Lung (tissue), 17 donors: ENCODE measurements at places on chromosomes 5 and 9. TPM values are rescaled to one million over a fixed set of nuclear protein-coding genes. Genes with fewer than 3 reads are reported as not detected.

Gene PRRX2
- total RNA-seq: 3.6 TPM

DNA sequence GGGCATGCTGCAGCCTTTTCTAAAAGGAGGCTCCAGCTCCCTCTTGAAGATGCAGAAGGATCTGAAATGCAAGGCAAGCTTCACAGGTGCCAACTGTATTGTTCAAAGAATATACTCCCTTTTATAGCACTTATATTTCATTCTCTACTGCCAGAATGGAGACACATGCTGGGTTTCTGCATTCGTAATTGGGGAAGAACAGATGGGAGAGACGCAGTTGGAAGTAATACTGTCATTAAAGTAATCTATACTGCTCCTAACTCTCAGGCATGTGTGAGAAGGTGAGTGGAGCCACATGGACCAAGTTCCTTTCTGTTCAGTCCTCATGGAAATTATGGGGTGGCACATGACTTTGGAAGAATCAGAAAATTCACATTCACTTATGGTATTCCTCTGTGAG is 226.4 kb downstream of the TRIM32 start:
- DNase-seq: no peak

Gene FST
- 2.0 TPM for total RNA-seq

Gene NMUR2
- total RNA-seq: not detected

DNA sequence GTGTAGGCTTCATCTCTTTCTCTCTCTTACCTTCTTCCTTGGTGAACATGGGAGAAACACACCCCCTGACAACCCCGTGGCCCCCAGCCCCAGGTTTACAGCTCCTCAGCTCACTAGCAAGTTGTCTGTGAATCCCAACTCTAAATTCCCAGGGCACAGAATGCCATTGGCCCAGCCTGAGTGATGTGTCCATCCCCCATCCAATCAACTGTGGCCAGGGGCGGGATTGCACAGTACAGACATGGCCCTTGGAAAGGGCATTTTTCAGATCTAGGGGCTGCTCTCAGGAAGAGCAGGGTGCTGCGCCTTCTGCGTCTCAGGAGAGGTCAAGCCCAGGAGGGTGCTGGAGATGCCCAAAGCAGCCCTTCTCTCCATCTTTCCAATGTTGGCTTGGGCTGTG is 48.2 kb upstream of the ASS1 start:
- no peak for DNase-seq

- DNase-seq: no peak
Measured at GRCh38 chr5:66346869-66347268, 202.8 kb downstream of the SREK1 start.
